ENCODE measurements at places on chromosomes 11 and 22.

DNA sequence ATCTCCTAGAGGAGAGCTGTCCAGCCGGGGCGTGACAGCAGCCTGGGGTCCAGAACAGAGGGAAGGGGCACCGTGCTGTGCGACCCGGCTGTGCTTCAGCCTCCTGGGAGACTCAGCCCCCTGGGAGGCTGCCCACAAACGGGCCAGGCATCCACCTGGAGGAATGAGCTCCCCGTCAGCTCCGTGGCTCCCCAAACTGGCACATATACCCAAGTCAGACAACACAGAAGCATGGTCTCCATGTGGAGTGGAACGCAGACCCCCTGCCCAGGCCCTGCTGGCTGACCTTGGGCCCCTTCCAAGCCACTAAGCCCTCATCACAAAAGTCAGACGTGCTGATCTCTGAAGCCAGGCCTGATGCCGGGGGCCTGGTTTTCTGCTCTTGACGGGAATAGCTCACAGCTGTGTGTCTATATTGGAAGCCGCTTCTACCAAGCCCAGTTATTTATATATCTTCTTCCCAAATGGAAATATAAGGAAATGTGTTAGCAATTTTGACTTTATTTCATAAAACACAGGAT, 91.7 kb downstream of the BRD1 start:
- DNase-seq, result no peak

GRCh38 chr22:37193629-37194191, 5.7 kb upstream of the C1QTNF6 start:
- DNase-seq, result peak; percentile 23

- no peak for DNase-seq
Observed at GRCh38 chr22:48259991-48260670, 1497.7 kb downstream of the TBC1D22A start.

- DNase-seq, result no peak
Observed at GRCh38 chr11:118851970-118852369, 31.7 kb upstream of the CXCR5 start.

DNA sequence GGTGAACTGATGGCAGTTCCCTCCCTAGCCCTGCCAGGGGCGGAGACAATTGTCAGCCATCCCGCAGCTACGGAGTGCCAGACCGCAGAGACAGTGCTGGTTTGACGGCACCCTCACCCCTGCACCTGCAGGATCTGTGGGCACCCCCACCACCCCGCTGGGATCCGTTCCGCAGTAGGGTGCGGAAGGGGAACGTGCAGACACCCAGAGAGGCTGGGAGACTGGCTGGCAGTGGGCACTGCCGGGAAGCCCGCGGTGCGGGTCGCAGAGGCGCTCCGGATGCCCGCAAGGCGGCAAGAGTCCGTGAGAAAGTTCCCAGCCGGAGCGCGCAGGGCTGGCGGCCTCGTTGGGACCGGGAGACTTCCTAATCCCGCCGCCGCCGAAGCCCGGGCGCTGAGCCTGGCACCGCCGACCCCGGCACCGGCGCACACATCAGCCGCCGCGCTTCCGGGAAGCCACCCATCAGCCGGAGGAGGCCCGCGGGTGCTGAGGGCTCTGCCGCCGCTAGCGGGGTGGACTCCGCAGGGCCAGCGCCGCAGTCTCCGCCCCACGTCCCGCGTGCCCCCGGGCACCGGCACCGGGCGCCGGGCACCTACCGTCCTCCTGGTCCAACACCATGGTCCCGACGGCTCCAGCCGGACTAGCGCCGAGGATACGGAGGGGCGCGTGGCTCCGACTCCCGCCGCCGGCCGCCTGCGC, 4.3 kb upstream of the LMO1 start:
- no peak for DNase-seq

DNA sequence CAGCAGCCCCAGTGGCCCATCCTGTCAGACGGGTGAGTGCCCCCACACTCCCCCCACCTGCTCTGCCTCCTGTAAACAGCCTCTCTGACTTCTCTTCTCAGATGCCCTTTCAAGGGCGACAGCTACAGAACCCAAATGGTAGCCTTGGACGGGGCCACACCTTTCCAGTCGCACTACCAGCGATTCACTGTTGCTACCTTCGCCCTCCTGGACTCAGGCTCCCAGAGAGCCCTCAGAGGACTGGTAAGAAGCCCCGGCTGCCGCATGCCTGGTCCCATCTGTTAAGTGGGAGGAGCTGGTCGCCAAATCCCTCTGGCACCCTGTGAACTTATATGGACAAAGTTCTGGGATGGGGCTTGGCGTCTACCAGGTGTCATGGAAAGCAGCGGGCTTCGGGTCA, 6.2 kb downstream of the ZP1 start:
- no peak for DNase-seq

DNA sequence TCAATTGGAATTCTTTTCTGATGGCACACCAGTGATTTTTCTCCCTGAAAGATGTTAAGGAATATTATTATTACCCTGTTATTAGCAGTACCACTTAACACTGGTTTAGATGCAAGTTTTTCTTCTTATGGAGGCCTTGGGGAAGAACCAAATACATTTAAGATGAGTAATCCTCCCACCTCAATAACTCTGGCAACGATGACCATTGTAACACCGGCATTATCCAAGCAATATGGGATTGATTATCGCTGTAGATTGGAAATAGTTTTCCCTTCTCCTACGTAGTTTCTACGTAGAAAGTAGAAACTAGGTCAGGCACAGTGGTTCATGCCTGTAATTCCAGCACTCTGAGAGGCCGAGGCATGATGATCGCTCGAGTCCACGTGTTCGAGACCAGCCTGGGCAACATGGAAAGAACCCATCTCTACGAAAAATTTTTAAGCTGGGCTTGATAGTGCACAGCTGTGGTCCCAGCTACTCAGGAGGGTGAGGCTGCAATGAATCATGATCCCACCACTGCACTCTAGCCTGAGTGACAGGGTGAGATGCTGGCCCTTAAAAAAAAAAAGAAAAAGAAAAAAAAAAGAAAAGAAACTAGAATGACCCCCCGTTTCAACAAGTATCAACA, 45.5 kb downstream of the PACSIN2 start:
- no peak for DNase-seq

- DNase-seq, result no peak
Observed at GRCh38 chr11:96134602-96135001, 208.4 kb downstream of the MAML2 start.

GRCh38 chr22:42754658-42755057, 34.0 kb upstream of the A4GALT start:
- DNase-seq, result no peak

- DNase-seq, result no peak
Observed at GRCh38 chr22:29130476-29130875, 57.6 kb downstream of the KREMEN1 start.

DNA sequence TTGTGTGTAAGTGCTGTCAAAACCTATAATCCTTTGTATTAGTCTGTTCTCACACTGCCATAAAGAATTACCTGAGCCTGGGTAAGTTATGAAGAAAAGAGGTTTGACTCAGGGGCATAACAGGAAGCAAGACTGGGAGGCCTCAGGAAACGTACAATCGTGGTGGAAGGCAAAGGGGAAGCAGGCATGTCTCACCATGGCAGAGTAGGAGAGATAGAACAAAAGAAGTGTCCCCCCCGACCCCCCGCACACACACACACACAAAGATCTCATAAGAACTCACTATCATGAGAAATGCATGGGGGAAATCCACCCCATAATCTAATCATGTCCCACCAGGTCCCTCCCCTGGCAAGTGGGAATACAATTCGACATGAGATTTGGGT, 2.3 kb upstream of the USP28 start:
- DNase-seq, result no peak

DNA sequence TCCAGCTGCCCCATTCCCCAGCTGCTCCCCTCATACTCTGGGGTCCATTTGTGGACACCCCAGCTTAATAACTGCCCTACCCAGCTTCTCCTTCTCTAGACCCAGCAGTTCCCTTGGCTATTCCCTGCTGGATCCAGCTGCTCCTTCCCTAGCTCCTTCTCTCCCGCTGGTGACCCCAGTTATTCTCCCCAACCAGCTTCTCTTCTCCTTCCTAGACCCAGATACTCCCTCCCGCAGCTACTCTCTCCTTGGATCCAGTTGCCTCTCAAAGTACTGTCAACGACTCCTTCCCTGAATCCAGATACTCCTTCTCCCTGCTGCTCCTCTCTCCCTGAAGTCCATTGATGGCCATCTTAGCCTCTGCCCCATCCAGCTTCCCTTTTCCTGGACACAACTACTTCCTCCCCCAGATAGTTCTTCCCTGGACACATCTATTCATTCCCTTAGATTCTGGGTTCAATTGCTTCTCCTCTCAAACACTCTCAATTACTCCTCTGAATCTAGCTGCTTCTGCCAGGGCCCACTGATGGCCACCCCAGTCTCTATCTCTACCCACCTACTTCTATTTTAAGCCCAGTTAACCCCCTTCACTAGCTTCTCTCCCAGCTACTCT, 11.6 kb downstream of the SELENOM start:
- DNase-seq, result no peak

DNA sequence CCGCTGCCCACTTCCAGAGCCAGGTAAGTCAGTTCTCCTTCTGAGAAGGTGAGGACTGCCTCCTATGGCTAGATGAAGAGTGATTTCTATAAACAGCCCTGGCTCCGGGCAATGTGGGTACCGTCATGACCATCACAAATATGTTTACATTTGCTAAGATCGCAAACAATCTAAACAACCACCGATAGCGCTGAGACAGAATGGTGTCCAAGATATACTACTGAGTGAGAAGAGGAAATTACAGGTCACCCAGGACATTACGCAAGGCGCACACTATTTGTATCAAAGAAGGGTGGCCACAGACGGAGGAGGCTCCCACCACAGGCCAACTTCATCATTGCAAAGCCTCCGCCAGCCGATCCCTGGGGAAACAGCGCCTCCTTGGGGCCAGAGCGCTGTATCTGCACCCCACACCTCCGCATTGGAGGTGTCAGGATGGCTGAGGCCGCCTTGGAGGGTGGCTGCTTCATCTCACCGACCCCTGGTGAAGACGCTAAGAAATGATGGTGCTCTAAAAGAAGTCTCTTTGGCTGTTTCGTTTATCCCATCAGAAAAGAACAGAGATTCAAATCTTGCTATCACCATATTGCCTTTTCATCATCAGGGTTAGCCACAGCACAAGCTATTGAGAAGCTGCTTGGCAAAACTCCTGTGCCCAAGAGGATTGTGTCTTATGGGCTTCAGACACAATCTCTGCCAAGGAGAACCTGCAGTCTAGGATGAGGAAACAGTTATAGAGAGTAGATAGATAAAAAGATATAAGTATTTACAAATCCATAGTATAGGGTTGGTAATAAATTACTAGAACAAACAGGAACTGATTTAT, 12.3 kb upstream of the ASRGL1 start:
- DNase-seq, result peak; percentile 27

GRCh38 chr22:31106731-31107177, 614 bp downstream of the SELENOM start:
- DNase-seq, result no peak

DNA sequence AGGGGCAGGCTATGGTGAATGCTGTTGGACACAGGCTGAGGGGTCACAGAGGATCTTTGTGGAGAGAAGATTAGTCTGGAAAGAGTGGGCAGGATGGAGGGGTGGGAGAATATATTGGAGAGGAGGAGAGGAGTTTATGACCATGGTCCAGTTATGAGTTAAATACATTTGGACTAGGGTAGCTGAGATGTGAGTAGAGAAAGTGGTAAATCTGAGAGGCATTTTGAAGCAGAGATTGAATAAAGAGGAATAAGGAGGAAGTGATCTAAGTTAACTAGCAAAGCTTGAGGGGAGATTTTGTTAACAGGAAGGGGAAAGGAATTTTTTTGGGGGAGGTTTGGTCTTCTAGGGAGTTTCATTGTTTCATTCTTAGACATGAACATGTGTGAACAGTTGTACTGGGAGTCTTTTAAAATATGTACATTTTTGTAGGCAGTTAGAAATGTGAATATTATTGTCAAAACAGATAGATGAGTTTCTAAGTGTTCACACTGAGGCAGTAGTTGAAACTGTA, 43.1 kb upstream of the EED start:
- DNase-seq, result no peak

DNA sequence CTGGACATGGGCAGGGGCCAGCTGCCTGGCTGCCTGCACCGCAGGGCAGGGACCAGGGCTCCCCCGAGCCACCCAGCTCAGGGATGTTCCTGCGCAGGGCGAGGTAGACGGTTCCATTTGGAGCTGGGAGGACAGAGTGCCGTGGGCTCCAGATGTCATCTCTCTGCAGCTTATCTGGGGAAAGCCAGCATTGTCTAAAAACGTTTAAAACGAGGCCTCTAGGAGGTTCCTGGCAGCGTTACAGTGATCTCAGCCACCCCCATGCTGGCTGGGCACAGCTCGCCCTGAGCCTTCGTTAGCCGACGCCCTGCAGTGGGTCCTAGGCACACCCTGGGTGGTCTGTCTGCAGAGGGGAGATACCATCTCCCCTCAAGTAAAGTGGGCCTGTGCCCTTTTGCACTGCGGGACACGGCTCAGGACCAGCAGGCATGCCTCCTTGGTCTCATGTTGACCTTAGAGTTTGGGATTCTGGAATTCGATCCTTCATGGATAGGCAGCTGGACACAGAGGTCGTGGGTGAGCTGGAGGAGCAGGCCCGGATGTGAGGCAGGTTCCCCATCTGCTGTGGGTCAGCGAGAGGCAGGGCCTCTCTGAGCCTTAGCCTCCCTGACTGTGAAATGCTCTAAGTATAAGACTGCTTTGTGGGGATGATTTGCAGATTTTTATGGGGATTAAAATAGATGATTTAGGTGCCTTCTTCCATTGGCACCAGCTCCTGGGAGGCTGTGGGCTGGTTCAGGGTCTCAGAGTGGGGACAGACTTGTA, 14.1 kb downstream of the SYNGR1 start:
- no peak for DNase-seq

GRCh38 chr11:2549876-2550605, 105.2 kb downstream of the KCNQ1 start:
- DNase-seq, result no peak

DNA sequence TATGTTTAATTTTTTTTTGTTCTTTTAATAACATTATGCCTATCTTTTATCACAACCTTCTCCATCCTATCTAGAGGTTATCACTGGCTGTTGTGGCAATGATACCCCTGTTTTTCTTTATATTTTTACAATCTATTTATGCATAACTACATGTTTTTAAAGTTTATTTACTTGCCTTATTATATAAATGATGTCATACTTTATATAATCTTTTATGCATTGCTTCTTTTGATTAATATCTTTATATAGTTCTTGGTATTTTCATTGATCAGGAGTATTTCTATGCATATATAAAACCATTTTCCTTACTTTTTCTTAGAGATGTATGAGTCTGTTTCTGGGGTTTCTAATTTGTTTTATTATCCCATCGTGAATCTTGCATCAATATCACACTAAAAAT, 719.8 kb upstream of the RAG2 start:
- DNase-seq, result no peak

Data from effector CD4-positive, alpha-beta T cell (primary cell).